Stimulated activated CD4-positive, alpha-beta T cell treated with anti-CD3 and anti-CD28 coated beads, Interleukin-15, amount 100 ng/mL, for 1 hour (primary cell): ENCODE measurements at places on chromosomes 2 and 18.

DNA sequence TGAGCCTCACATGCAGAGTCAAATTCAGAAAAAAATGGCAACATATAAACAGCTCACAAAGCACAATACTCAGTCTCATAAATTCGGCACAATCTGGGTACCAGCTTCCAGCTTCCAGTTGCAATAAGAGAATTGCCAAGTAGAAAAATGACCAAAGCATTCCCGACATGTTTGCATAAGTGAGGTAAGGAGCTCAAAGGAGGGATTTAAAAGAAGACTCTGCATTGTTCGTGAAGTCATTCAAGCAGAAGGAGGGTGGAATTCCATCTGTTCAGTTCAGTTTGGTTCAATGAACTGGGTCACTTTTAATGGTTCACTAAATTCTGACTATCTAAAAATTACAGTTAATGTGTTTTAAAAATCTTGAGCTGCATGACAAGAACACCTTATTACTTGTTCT, 106.7 kb upstream of the KLHL14 start:
- DNase-seq: no peak

GRCh38 chr2:122564843-122565242, 809.4 kb downstream of the TSN start:
- DNase-seq: no peak

DNA sequence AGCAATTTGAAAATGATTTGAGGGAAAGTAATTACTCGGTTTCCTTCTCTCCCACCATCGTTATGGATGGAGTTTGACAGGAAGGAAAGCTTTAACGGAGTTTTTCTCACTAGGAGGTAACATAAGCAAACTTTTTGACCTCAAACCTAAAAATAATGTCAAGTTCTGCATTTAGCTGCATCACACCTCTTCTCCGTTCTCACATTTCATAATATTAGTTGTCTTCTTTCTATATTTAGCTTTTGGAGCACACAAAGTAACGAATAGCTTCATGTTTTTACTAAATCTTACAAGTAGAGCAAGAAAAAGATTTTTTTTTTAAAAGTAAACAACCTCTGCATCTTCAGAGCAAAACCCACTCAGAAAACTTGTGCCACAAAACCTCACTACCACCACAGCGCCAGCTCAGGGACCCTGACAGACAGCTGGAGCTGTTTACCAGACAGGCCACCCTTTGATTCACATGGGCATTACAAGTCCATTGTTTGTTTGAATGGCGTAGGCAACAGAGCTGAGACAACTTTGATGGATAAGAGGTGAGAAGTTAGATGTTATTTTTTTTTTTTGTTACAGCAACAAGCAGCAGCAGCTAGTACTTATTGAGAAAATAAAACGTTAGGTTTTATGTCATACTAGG, 21.9 kb upstream of the ICOS start:
- DNase-seq: no peak

GRCh38 chr2:111626037-111626864, 257.7 kb downstream of the ANAPC1 start:
- no peak for DNase-seq

DNA sequence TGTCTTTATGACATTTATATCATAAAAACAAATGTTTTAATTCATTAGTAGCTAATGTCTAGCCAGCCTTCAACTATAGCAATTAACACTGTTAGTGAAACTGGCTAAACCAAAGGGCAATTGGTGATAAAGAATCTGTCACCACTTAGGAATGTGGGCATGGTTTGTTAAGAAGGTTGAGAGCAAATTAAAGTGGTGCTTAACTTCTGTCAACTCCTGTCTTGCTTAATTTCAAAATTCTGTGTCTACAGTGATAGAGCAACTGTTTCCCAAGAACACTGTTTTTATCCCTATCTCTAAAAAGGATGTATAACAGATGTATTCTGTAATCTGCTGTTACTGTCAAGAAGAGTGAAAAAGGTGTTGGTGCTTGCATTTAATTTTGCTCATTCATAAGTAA, 36.5 kb downstream of the CFAP36 start:
- no peak for DNase-seq

- DNase-seq: no peak
These were observed at the start of gene AOX1 for GRCh38 chr2:200585730-200586643. Gene AOX1 (plus strand): TSS chr2:200586014. CDS start chr2:200586109, 95 bp downstream.

- no peak for DNase-seq
These were observed 5.1 kb upstream of the DCC start for GRCh38 chr18:52334896-52335295.

GRCh38 chr2:120763508-120763907, 27.8 kb downstream of the GLI2 start:
- DNase-seq: no peak
